Mesenteric fat pad (tissue), 1 donor: ENCODE measurements at places on chromosomes 4 and X. TPM values are rescaled to one million over a fixed set of nuclear protein-coding genes. Genes with fewer than 3 reads are reported as not detected.

GPRASP1 gene
- total RNA-seq, result 4.0 TPM

MBNL3 gene
- 14.6 TPM for total RNA-seq

STAP1 gene
- total RNA-seq, result not detected

GLRA3 gene
- not detected for total RNA-seq

PRRG3 gene
- 0.32 TPM for total RNA-seq

BTK gene
- 11.5 TPM for total RNA-seq

STBD1 gene
- total RNA-seq, result 34.7 TPM

SPACA5 gene
- total RNA-seq, result not detected

UGT2A1 gene
- total RNA-seq, result not detected

SPANXB1 gene
- total RNA-seq, result not detected

MAGEA2 gene
- not detected for total RNA-seq

SLC35A2 gene
- 24.5 TPM for total RNA-seq

CXCL3 gene
- 15.1 TPM for total RNA-seq

PRDM8 gene
- 2.6 TPM for total RNA-seq

SNCA gene
- 13.4 TPM for total RNA-seq

FAM47A gene
- not detected for total RNA-seq

FDCSP gene
- total RNA-seq, result not detected

IL1RAPL1 gene
- not detected for total RNA-seq
